Right lung (tissue), 10 donors: ENCODE measurements at places on chromosomes 12 and 14. TPM values are rescaled to one million over a fixed set of nuclear protein-coding genes. Genes with fewer than 3 reads are reported as not detected.

- peak; percentile 12 for DNase-seq
These were observed 392 bp downstream of the SLC15A4 start for GRCh38 chr12:128823216-128823915.

KITLG gene
- polyA plus RNA-seq: 39.8 TPM

- DNase-seq: no peak
These were observed 26.5 kb upstream of the RIC8B start for GRCh38 chr12:106747973-106748436.

GRCh38 chr12:49876070-49876469 is 27.6 kb downstream of the FAIM2 start:
- DNase-seq: no peak
